ENCODE measurements at places on chromosomes 16 and 17. TPM values are rescaled to one million over a fixed set of nuclear protein-coding genes. Genes with fewer than 3 reads are reported as not detected.

The TMED6 gene
- total RNA-seq: 0.28 TPM

The NR1D1 gene
- 0.85 TPM for total RNA-seq

The MYCBPAP gene
- 1.6 TPM for total RNA-seq

The HOXB5 gene
- not detected for total RNA-seq

The SRSF1 gene
- 372 TPM for total RNA-seq

The CCL4 gene
- not detected for total RNA-seq

The TNFRSF13B gene
- total RNA-seq: not detected

The PLEKHG4 gene
- total RNA-seq: 5.6 TPM

The ZNF18 gene
- 11.7 TPM for total RNA-seq

The PRKCA gene
- 31.8 TPM for total RNA-seq

The PABPN1L gene
- not detected for total RNA-seq

The KRT27 gene
- not detected for total RNA-seq

The TLCD3B gene
- total RNA-seq: 0.09 TPM

The WFDC1 gene
- total RNA-seq: 6.7 TPM

The ARHGAP44 gene
- total RNA-seq: 1.6 TPM

The FMNL1 gene
- total RNA-seq: 7.9 TPM

The KRT12 gene
- not detected for total RNA-seq

The PSMD12 gene
- 17.4 TPM for total RNA-seq

The ELMO3 gene
- 0.28 TPM for total RNA-seq

The ADGRG3 gene
- not detected for total RNA-seq

The ARL5C gene
- not detected for total RNA-seq

The ALDH3A1 gene
- total RNA-seq: 0.28 TPM
